ENCODE measurements at places on chromosomes 2 and 18. TPM values are rescaled to one million over a fixed set of nuclear protein-coding genes. Genes with fewer than 3 reads are reported as not detected.

RBM43 gene
- 4.8 TPM for total RNA-seq

STON1 gene
- 1.7 TPM for total RNA-seq

POTEC gene
- total RNA-seq = not detected

TRIM43B gene
- not detected for total RNA-seq

FSIP2 gene
- total RNA-seq = 0.22 TPM

AQP4 gene
- total RNA-seq = not detected

SKOR2 gene
- total RNA-seq = not detected

RPRD1A gene
- 34.2 TPM for total RNA-seq

DNA sequence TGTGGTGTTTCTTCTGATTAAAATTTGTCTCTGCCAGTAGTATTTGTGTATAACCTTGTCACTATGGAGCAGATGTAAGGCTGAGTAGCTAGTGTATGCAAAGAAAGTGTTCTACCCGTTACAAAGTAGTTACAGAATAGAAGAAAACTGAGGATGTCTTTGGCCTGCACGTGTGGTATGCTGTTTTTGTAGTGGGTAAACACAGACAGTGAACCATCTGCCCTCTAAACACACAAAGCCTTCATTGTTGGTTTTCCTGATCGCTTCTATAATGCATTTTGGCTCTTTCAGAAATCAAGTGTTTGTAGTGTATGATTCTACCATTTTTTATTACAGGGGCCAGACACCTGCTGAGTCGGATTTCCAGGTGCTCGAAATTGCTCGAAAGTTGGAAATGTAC, 61.5 kb downstream of the FARP2 start:
- no peak for DNase-seq

DNA sequence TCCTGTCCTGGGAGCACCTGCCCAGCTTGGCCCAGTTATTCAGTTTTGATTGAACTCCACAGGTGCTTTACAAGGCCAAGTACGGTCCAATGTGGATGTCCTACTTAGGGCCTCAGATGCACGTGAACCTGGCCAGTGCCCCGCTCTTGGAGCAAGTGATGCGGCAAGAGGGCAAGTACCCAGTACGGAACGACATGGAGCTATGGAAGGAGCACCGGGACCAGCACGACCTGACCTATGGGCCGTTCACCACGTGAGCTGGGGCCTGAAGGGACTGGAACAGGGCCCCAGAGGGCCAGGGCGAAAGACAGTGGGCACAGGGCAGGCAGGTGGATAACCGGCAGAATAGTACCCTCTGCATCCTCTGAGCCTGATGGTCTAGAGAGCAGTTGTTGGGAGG, 22.1 kb downstream of the PRKAG3 start:
- DNase-seq = no peak

- no peak for DNase-seq
Measured at GRCh38 chr2:191280834-191281756, 35.9 kb downstream of the MYO1B start.

- DNase-seq = no peak
Measured at GRCh38 chr2:224404796-224405195, 2.9 kb upstream of the FAM124B start.

GRCh38 chr2:191428141-191428540, 182.9 kb downstream of the MYO1B start:
- DNase-seq = no peak

GRCh38 chr2:46087492-46087891, 209.7 kb upstream of the EPAS1 start:
- DNase-seq = no peak

- no peak for DNase-seq
Measured at GRCh38 chr2:55269645-55269990, 587 bp upstream of the MTIF2 start.

GRCh38 chr2:26613241-26614215, 27.6 kb downstream of the CIB4 start:
- DNase-seq = no peak

GRCh38 chr2:78355967-78356366, 669.5 kb upstream of the REG3G start:
- no peak for DNase-seq

GRCh38 chr18:79695269-79695668, 15.7 kb downstream of the CTDP1 start:
- DNase-seq = no peak

GRCh38 chr2:73267008-73267407, 17.3 kb downstream of the FBXO41 start:
- no peak for DNase-seq

DNA sequence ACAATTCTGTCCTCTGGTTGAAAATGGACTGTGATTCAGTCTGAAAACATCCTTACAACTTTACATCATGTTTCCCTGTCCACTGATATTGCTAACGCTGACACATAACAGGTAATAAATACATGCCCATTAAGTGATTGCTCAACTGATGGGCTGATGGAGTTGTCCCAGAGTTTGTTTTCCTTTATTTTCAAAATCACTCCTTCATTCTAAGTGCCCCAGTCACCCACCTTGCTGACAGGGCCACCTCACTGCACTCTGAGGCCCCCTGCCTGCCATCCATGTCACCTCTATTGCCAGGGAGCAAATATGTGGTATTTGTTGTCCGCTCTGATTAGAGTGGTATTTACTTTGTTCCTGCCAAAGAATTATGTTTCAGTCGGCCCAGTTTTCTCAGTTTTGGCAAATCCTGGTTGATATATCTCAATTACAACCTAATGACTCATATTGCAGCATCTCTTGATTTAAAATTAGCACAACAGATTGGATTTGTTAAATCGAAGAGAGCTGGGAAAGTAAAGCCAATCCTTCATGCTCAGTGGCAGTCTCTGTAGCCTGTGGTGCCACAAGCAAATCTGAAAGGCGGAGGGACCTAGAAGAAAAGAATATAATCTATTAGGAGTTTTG, 105.1 kb downstream of the RDH14 start:
- DNase-seq = no peak

Data from PC-9 (cell line).